ENCODE measurements at places on chromosomes 5 and 9.

- no peaks in the 10 kb centered on the region for H3K27me3 ChIP-seq
- H3K4me3 ChIP-seq, result no peak overlapping the region
- no peak overlapping the region for H3K27ac ChIP-seq
- peak; percentile 9 for DNase-seq
These were observed 90.1 kb upstream of the DMRT1 start for GRCh38 chr9:751137-752051.

DNA sequence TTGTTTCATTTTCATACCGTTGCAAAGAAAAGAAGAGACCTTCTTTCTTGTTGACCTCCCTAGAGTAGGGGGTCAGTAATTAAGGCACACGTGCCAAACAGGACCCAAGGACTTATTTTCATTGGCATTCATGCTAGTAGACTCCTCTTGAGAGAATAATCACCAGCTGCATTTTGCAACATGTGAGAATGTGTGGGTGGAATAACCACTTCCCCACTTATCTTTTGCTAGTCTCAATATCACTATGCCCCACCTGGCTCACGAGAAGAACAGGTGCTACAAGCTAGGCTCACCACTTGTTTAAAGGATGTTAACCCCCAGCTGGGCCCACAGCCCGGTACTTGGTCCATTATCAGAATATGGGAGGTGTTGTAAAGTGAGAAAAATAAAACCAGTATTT is 460.7 kb upstream of the MEF2C start:
- DNase-seq, result peak; percentile 49
- H3K4me1 ChIP-seq, result peaks cover 7% of the 10 kb centered on the region
- H3K27ac ChIP-seq, result no peak overlapping the region
- no peaks in the 10 kb centered on the region for H3K27me3 ChIP-seq
- H3K36me3 ChIP-seq, result no peaks in the 10 kb centered on the region

DNA sequence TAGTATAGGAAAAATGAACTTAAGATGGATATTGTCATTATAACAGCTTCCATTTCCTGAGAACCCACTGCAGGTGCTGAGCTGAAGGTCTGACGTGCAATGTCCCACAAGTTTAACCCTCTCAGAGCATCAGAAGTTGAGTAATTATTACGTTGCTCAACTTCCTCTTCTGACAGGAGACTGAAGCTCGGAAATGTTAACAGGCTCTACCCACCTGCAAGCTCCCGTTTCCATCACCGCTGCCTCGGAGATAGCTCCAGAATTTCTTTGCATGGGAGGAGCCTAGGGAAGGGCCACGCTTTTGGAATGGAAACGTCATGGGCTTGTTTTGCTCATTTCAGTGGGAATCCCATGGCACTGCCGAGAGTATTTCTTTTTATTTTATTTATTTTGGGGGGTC is 1.0 kb upstream of the NTMT1 start:
- peak overlapping the region; percentile 80 for H3K27ac ChIP-seq
- H3K4me1 ChIP-seq, result peaks cover 45% of the 10 kb centered on the region
- peaks cover 10% of the 10 kb centered on the region for H3K27me3 ChIP-seq
- DNase-seq, result peak; percentile 61

- H3K4me3 ChIP-seq, result no peak overlapping the region
- no peak overlapping the region for H3K27ac ChIP-seq
- no peaks in the 10 kb centered on the region for H3K27me3 ChIP-seq
- H3K36me3 ChIP-seq, result peaks cover 30% of the 10 kb centered on the region
- H3K4me1 ChIP-seq, result no peaks in the 10 kb centered on the region
- DNase-seq, result no peak
These were observed 34.3 kb downstream of the CENPP start for GRCh38 chr9:92360083-92360482.

- DNase-seq, result no peak
- peaks cover 8% of the 10 kb centered on the region for H3K4me1 ChIP-seq
- H3K27me3 ChIP-seq, result no peaks in the 10 kb centered on the region
- H3K27ac ChIP-seq, result no peak overlapping the region
- H3K4me3 ChIP-seq, result no peak overlapping the region
- peaks cover 14% of the 10 kb centered on the region for H3K36me3 ChIP-seq
These were observed 66.8 kb downstream of the SLC38A9 start for GRCh38 chr5:55645304-55645703.

GRCh38 chr5:28390341-28390740 is 1352.0 kb upstream of the CDH9 start:
- no peak for DNase-seq
- no peaks in the 10 kb centered on the region for H3K27me3 ChIP-seq

DNA sequence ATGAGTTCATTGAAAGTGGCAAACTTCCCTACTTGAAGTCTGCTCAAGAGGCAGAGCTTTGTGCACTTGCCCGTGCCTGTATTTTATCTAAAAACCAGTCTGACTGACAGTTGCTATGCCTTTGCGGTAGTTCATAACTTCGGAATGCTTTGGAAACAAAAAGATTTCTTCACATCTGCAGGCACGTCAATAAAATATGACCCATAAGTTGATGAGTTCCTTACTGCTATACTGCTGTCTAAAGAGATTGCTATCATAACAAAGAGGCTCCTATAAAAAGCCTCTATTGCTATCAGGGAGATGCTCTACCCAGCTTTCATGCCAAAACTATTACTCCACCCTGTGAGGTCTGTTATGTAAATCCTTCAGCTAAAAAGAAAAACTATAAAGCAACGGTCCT is 25.4 kb upstream of the RNF20 start:
- no peak overlapping the region for H3K4me3 ChIP-seq
- no peak for DNase-seq
- H3K4me1 ChIP-seq, result peaks cover 3% of the 10 kb centered on the region
- H3K27ac ChIP-seq, result no peak overlapping the region

GRCh38 chr9:13445103-13445500 is 165.6 kb upstream of the MPDZ start:
- no peaks in the 10 kb centered on the region for H3K36me3 ChIP-seq
- H3K4me1 ChIP-seq, result no peaks in the 10 kb centered on the region
- no peak overlapping the region for H3K27ac ChIP-seq
- H3K27me3 ChIP-seq, result no peaks in the 10 kb centered on the region
- no peak overlapping the region for H3K4me3 ChIP-seq

DNA sequence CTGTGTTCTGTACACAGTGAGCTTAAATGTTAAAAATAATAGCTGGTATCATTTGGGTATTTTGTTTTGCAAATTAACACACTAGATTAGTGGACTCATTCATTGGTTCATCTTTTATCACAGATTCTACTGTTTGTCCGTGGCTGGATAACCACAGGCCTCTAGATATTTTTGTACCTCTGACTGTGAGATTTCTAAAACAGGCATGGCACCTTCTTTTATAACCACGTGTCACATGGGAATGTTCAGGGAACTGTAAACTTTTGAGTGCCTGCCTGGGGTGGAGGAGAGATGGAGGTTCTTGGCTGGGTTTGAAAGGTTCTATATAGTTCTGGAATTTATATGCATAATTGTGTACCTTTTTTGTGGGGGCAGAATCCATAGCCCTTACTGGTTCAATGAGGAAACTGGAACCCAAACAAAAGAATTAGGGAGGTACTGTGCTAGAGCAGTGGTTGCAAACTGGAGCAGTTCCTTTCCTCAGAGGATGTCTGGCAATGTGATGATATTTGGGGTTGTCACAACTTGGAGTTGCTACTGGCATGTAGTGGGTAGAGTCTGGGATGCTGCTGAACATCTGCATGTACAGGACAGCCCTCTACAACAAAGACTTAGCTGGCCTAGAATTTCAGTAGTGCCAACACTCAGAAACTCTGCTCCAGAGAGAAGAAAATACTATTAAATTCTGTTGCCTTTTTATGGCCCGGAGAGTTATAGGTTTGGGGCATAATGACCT is 16.9 kb downstream of the TLE4 start:
- DNase-seq, result no peak
- no peaks in the 10 kb centered on the region for H3K27me3 ChIP-seq
- peaks cover 13% of the 10 kb centered on the region for H3K36me3 ChIP-seq
- no peak overlapping the region for H3K27ac ChIP-seq

All from activated CD8-positive, alpha-beta T cell treated with anti-CD3 and anti-CD28 coated beads for 36 hours (primary cell).